ENCODE measurements at places on chromosomes 2 and 18. TPM values are rescaled to one million over a fixed set of nuclear protein-coding genes. Genes with fewer than 3 reads are reported as not detected.

The MAPK4 gene
- total RNA-seq: 10.6 TPM

The CRYBA2 gene
- not detected for total RNA-seq

The DGUOK gene
- total RNA-seq: 91.9 TPM

The ADD2 gene
- 3.0 TPM for total RNA-seq

The RAX gene
- total RNA-seq: not detected

The ARHGEF4 gene
- total RNA-seq: 8.3 TPM

The SAG gene
- total RNA-seq: 1.0 TPM

The ERMN gene
- 0.43 TPM for total RNA-seq

The DPYSL5 gene
- 84.8 TPM for total RNA-seq

The NEB gene
- 5.0 TPM for total RNA-seq

The TMEM17 gene
- total RNA-seq: 2.8 TPM

The RSAD2 gene
- total RNA-seq: 0.87 TPM

The RAB17 gene
- 0.09 TPM for total RNA-seq

The FASTKD2 gene
- 29.8 TPM for total RNA-seq
